ENCODE measurements at places on chromosomes 4 and X.

DNA sequence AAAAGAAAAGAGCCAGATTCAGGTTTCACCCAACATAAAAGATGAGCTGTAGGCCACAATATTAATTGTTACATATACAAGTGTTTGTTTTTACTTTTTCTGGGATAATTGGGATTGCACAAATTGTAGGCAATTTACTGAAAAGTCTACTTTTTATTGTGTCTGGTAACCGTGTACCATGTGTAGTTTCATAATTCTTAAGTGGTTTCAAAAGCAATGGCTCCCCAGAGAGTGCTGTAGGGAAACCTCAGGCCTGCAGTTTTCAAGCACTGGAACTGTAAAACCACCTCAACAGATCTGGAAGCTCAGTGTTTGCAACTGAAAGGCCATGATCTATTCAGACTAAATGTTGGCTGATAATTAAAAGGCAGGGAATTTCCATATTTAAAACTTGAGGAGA is 53.9 kb upstream of the MMAA start:
- DNase-seq, result no peak

GRCh38 chrX:152641996-152642395 is 4.3 kb downstream of the GABRQ start:
- DNase-seq, result no peak

- DNase-seq, result no peak
Measured at GRCh38 chrX:76428243-76429130, 977 bp downstream of the MAGEE1 start.

DNA sequence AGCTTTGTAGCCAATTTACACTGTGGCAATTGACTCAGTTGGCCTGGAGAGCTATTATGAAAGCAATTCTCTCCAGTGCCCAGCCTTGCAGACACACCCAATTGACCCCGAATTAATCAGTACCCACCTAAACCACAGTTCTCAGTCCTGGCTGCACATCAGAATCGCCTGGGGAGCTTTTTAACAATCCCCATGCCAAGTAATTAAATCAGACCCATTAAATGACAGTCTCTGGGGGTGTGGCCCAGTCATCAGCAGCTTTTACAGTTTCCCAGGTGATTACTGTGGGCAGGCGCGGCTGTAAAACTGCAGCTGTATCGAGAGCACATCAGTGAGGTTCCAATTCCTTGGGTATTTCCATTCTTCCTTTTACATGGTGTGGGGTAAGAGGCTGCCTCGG is 460.9 kb upstream of the FAT1 start:
- DNase-seq, result no peak

- DNase-seq, result no peak
Measured at GRCh38 chr4:92305878-92306520, 2.2 kb downstream of the GRID2 start.

DNA sequence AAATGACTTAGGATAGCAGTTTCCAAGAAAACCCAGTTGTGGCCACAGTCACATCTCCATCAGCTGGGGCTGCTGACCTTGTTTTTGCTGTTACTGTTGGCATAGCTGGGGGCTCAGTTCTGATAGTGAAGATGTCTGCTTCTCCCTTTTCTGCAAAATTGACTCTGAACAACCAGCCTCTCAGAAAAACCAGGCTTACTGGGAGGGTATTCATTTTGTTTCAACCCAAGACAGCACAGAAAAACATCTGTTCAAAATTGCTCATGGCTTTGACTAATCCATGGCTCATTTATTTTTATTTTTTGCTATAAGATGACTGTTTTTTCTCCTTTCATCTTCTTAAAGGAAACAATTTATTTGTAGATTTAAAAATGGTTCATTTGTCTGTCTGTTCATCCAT is 53.1 kb downstream of the RASL11B start:
- no peak for DNase-seq

DNA sequence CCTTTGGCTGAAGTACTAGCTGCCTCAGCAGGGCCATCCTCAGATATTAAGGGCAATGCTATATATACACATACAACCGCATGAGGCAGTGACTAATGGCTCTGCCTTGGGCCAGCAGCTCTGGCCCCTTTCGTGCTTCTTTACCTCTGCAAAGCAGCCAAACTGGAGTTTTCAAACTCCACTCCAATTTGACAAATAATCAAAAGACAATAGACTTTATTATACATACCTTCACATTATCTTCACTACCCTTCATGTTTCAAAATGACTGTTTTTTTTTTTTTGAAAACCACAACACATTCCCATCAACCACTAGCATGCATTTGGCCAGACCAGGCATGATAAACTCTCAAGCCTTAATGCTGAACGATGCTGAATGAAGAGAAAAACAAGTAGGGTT is 187.7 kb downstream of the ENOX2 start:
- DNase-seq, result no peak

DNA sequence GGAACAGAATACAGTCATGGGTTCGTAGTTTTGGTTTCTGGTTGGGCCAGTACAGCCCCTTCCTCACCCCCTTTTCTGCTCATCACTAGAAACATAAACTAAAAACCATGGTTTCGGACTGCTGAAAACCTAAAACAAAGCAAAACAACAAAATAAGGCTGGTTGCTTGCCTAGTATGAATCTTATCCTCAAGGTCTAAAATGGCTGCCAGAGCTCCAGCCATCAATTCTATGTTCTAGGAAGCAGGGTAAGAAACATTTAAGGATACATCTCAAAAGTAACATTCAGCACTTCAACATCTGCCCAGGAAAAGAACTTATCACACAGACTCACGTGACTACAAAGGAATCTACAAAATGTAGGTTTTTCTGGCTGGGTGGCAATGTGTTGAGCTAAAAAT is 31.5 kb downstream of the PPP3CA start:
- DNase-seq, result no peak

- no peak for DNase-seq
Measured at GRCh38 chr4:135770505-135770904, 1568.9 kb upstream of the PABPC4L start.

- DNase-seq, result no peak
Measured at GRCh38 chr4:74418063-74418670, 26.8 kb upstream of the AREG start.
